ENCODE measurements at places on chromosomes 7 and 10.

DNA sequence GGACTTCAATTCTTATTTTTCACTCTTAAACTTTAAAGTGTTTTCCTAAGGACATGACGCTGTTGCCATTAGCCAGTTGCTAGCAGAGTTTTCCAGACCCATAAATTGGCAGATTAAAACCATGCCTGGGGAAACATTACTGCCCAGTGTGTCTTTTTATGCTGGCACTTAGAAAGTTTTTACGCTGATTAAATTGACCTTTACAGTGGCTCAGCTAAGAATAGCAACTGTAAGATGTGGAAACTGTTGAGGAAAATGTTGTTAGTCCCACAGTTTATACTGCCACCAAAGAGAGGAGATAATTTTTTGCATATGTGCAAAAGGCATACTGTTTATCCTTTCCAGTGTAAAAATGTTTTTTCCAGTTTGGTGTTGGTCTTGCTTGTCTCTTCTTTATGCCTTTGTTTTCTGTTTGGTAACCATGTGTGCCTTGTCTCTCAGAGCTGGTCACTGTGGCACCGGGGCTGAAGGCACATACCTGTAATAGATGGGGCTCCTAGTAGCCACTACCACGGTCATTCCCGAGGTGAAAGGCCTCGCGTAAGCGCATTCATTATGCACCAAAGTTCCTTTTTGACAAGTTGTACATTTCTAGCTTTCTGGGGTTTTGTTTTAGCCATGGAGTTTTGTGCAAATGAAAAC, 45.3 kb downstream of the CYP17A1 start:
- no peak for DNase-seq

DNA sequence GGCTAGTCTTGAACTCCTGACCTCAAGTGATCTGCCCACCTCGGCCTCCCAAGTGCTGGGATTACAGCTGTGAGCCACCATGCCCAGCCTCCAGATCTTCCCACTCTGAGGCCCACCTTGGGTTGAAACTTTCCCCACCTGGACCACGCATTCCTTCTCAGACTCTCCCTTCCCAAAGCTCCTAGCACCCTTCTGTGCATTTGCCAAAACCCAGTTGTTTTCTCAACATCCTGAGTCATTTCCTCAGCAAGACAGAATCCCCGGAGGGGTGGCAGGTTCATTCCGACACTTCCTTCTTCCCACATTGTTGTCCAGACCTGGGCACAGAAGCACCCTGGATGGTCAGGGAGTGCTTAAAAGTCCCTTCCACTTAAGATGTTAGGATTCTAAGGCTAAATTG, 28.9 kb downstream of the BAG3 start:
- DNase-seq, result no peak

- DNase-seq, result no peak
These were observed 484.7 kb downstream of the PTPRN2 start for GRCh38 chr7:158102897-158103296.

DNA sequence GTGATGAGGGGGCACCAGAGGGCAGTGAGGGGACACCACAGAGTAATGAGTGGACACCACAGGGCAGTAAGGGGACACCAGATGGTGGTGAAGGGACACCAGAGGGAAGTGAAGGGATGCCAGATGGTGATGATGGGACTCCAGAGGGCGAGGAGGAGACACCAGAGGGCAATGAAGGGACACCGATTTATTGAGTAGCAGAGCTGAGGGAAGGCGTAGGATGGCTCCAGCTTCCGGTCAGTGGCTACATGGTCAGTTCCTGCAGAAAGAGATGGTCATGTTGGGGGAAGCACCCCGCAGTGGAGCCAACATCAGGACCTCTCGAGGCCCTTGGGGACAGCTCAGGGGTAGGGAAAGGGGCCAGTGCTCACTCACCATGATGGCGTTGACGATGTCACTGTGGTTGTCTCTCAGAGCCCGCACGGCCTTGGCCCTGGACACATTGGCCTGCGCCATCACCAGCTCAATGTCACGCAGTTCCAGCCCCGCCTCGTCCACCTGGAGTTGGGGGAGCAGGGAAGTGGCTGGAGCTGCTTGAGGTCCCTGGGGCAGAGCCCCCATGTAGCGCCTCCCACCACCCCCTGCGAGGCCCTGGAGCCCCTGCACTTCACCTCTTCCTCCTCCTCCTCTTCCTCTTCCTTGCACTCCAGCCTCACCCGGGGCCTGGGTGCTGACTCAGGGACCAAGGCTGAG, 8.4 kb downstream of the NACAD start:
- no peak for DNase-seq

DNA sequence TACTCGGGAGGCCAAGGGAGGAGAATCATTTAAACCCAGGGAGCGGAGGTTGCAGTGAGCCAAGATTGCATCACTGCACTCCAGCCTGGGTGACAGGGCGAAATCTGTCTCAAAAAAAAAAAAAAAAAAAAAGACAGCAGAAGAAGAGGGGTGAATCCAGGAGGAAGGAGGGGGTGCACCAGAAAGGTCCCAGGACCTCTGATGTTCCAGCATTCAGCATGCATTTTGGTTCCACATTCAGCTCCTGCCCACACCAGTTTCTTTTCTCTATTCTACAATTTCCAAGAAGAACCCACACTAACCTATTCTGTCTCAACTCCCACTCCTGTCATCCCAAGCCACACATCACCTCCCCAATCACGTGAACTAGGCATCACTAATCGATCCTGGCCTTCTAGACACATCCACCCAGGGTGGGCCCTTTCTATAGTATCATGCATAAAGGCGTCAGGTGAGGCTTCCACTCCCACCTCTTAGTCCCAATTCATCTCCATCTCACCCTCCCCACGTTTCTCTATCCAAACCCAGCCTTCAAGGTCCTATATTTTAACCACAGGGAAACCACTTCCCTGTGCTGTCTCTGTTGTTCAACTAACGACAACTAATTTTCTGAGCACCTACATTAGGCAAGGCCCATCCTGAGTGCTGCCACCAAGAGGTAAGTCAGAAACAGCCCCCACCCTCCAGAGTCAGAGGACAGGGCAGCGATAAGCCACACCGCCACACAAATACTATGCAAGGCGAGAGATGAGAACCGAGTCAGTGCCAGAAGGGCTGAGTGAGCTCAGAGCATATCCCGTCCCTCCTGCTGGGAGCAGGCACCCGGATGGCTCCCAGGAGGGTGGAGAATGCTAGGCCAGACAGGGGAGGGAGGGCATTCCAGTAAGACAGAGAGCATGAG, 2.2 kb downstream of the ANXA11 start:
- peak; percentile 86 for DNase-seq

GRCh38 chr10:112883360-112884178, 66.5 kb upstream of the TCF7L2 start:
- DNase-seq, result no peak

GRCh38 chr10:86218160-86218559, 148.4 kb downstream of the GRID1 start:
- no peak for DNase-seq

DNA sequence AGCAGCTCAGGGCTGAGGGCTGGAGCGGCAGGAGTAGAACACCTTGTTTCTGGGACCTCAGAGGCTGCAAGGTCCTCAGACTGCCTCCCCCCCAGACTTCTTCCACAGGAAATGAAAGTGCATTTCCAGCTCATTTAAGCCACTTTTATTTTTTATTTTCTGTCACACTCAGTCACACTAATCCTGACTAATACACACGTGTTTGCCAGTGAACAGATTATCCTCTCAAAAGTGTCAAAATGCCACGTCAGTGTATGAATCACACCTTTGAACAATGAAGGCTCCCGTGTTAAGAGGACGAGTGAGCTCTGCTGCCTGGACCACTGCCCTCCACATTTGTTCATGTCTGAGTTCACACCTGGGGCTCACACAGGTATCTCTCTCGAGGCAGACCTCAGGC, 488.5 kb downstream of the DNAJB6 start:
- peak; percentile 41 for DNase-seq

GRCh38 chr10:73601486-73601921, 10.4 kb upstream of the USP54 start:
- no peak for DNase-seq

DNA sequence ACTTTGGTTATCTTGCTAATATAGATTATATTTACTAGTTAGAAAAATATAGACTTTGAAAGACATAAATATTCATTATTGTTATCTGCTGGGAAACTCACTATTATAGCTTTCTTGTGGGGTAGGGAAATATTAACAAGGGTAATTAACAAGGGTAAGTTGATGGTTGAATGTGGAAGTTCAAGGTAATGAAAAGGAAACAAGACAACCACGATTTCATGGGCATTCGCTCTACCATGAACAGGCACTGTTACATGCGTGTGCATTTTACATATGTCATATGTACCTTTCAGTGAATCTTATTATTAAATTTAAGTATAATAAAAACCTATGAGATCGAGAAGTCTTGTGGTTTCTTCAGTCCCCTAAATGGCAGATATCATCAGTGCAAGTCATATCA, 251.0 kb upstream of the IMMP2L start:
- no peak for DNase-seq

- no peak for DNase-seq
These were observed 51.8 kb downstream of the HERC4 start for GRCh38 chr10:68023292-68023691.

DNA sequence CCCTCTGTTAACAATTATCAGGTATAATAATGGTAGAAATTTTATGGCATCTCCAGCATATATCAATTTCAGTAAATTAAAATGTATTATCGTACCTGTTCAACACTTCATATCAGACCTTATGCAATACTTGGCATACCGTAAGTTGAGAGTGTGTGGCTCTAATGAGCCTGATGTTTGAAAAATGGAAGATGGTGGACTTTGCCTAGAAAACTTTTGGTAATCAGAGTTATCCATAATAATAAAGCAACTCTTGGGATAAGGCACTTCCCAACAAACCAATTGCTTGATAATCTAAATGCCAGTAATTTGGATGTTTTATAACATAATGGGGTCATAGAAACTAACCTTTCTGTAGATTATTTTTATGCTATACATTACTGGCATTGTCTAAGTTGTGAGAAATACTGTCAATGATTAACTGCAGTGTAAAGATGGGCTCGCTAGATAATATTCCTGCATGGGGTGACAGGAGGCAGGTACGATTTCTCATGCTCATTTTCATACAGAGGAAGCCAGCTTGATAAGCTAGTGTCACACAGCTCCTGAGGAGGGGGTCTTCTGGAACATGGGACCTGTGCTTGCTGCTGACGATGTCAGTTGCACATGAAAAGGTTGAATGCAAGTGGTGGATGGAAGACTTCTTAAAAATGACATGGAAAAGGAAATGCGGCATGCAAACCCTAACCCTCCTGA, 27.8 kb upstream of the DMBT1 start:
- DNase-seq, result no peak

GRCh38 chr10:7233259-7233991, 177.4 kb downstream of the SFMBT2 start:
- no peak for DNase-seq

DNA sequence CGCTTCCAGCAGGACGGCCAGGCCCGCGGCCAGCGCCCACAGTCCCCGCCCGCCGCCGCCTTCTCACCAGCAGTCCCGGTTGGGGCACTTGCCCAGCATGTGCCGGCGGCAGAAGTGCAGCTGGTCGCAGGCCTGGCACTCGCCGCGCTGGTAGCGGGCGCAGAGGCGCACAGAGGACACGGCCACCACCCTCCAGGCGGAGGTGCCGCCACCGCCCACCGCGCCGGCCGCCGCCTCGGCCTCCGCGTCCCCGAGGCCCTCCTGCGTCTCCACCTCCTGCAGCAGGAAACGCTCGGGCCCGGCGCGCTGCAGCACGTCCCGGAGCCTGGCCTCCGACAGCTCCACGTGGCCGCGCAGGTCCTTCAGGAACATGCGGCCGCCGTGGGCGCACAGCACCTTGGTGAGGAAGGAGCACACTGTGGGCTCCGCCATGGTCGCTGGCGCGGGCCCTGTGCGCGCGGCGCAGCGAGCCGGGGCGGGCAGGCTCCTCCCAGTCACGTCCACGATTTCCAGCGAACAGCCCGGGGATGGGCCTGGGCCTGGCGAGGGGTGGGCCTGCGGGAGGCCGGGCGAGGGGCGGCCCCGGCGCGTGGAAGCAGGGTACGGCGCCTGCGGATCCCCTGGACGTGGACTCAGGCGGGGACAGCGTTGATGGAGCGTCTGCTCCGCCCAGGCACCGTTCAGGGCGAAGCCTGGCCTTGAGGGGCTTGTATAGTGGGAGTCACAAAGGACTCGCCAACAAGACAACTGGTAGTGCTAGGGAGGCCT, at the start of gene ZC3HAV1L:
Gene ZC3HAV1L, minus strand, starts transcription at position 457 of the 768 bp plus-strand sequence. Its CDS starts 25 bp downstream, at position 432.
- DNase-seq, result peak; percentile 83

DNA sequence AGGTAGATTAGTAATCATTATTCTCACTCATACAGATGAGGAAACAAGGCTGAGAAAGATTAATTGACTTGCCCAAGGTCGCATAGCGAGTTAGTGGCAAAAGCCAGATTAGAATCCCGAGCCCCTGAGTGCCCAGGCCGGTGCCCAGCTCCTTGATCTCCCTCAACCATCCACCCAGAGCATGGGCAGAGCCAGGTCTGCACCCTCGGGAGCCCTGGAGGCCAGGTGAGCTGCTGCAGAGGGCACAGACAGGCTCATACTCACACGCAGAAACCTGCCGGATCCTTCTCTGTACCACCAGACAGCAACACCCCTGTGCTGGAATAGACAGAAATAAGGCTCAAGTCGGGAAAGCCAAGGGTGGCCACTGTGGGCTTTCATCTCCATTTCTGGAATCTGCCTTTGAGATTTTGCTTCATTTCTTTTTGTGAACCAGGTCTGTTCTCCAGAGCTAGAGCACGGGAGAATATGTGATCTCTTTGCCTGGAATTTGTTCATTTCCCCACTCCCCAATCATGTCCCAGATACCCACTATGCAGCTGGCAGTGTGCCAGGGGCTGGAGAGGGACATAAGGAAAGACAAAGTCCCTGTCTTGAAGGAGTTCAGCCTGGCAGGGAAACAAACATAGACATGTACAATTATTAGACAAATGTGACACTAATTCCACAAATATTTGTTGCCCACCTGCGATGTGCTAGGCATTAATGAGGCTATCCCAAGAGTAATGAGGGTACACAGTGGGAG, 5.5 kb downstream of the AFAP1L2 start:
- no peak for DNase-seq

- DNase-seq, result no peak
These were observed 45.0 kb upstream of the FOXL3 start for GRCh38 chr7:244974-245373.

DNA sequence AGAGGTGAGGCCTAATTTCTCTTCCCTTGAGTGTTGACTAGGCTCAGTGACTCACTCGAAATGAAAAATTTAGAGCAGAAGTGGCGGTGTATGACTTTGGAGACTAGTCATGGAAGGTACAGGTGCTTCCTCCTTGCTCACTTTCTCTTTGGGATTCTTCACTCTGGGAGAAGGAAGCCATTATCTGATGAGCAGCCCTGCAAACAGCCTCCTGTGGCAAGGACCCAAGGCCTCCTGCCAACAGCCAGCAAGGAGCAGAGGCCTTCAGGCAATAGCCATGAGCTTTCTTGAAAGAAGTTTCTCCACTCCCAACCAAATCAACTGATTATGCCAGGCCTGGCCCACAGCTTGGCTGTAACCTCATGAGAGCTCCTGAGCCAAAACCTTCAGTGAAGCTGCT, 369.6 kb upstream of the VWC2 start:
- DNase-seq, result no peak

- DNase-seq, result no peak
These were observed 8.9 kb downstream of the DKK1 start for GRCh38 chr10:52322936-52323335.

GRCh38 chr10:7481368-7481765, 70.5 kb upstream of the SFMBT2 start:
- no peak for DNase-seq

GRCh38 chr7:112692333-112692732, 97.9 kb downstream of the TMEM168 start:
- DNase-seq, result no peak

- DNase-seq, result no peak
These were observed 858 bp downstream of the CCDC136 start for GRCh38 chr7:128792471-128793180.

GRCh38 chr10:48446785-48447184, 140.3 kb downstream of the MAPK8 start:
- DNase-seq, result no peak

- DNase-seq, result no peak
These were observed 101.6 kb upstream of the GJD4 start for GRCh38 chr10:35503578-35503977.
